ENCODE measurements at places on chromosomes 1 and 21.

GRCh38 chr1:196180847-196181593 lies 427.2 kb downstream of the KCNT2 start:
- DNase-seq: peak; percentile 70

- no peak for DNase-seq
Observed at GRCh38 chr1:17582124-17582774, 42.8 kb downstream of the ARHGEF10L start.

DNA sequence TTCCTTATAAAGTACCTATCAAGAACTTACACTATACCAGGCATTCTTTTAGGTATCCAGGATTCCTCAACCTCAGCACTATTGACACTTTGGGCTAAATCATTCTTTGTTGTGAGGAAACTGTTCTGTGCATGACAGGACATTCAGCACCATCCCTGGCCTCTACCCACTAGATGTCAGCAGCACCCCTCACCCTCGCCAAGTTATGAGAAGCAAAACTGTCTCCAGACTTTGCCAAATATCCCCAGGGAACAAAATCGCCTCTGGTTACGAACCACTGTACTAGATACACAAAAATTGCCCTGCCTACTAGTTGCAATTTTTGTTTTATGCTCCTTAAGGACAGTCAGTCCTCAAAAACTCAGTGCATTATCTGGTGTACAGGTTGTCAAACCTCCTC lies 35.7 kb downstream of the PALMD start:
- no peak for DNase-seq

DNA sequence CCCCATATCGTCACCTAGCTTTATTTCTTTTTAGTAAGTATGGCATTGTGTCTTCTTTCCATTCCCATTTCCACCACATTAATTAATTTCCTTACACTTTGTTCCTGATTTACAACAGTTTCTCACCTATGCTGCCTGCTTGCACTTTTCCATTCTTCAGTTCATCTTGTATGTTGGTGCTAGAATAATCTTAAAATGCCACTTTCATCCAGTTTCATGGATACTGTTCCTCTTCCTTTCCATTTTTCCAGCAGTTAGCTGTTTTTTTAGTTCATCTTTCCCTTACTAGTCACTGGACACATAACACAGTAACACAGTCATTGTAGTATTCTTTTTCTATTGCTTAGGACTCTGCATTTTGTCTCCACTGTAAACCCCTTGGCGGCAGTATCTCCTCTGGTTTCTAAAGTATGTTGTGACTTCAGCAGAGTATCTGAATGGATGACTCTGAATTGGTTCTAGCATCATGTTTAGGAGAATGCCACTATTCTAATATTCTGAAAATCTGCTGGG lies 2.1 kb downstream of the CDC7 start:
- DNase-seq: no peak

GRCh38 chr1:168504064-168504837 lies 39.5 kb downstream of the XCL2 start:
- DNase-seq: no peak

- DNase-seq: no peak
Observed at GRCh38 chr1:229950020-229950419, 117.0 kb upstream of the GALNT2 start.

- DNase-seq: no peak
Observed at GRCh38 chr1:5513846-5514526, 478.2 kb downstream of the NPHP4 start.

DNA sequence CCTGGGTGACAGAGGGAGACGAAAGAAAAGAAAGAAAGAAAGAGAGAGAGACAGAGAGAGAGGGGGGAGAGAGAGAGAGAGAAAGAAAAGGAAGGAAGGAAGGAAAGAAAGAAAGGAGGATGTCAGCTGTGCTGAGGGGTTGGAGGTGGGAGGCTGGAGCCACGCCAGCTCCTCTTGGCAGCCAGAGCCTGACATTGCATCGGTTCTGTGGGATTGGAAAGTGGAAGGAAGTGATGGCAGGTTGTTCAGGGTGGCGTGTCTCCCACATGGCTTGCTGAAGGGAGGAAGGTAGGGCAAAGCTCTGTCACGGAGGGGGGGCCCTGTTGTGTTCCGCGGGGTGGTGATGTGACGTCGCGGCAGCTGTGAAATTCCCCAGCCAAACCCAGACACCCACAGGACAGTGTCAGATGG lies 30.7 kb downstream of the EIF2D start:
- DNase-seq: no peak

DNA sequence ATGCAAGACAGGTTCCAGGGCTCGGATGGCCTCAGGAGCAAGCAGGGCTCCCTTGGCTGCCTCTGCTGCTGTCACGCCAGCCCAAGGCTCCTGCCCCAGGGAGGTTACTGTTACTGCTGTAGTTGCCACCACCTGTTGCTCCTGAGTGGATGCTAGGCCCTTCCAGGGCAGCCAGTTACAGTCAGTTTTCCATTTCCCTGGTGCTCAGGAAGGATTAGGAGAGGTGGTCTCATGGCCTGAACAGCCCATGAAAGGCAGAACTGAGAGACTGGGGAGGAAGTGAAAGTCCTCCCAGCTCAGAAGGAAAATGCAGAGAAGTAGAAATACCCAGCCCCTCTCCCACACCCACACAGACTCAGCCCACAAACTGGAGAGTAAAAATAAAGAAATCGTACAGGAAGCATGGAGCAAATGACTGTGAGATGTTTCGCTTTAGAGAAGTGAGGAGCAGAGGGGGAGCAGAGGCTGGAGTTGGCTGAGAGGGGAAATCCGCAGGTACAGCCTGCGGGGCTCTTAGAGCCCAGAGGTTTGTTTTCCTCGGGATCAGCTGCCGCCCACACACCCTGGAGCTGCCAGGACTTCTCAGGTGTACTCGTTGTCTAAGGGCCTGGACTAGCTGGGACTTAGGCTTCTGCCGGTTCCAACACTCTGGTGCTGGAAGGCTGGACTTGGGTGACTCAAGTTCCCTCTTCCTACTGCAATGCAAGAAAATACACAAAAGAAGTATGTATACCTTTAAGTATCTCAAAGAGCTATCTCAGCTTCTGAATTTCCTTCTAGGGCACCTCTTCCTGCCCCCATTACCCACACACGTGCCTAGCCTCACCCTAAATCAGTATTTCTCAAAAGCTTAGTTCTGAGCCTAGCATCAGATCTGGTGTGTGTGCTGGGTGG lies 2.3 kb downstream of the IL6R start:
- no peak for DNase-seq

GRCh38 chr1:29706936-29707335 lies 470.6 kb downstream of the PTPRU start:
- DNase-seq: no peak

GRCh38 chr1:6445062-6445763 lies 20.6 kb downstream of the ESPN start:
- no peak for DNase-seq

DNA sequence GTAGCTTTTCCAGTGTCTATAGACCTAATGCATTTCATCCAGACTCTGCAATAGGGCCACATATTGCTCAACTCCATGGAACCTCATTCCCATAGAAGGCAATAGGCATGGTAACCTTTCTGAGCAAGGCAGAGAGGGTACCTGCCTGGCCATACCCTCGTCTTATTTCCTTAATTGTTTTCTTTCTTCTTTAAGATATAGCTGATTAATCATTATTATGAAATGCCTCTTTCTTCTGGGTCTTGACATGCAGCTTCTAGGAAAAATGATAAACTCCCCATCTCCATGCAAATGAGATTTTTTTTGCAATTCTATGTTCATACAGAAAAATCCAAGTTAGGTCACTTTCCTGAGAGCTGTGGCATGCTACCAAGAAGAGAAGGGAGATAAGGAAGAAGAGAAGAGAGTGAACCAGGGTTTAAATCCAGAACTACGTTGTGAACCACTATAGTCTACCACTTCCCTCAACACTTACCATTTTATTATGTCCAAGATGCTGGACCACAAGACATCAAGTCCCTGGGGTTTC lies 33.0 kb upstream of the IL20 start:
- no peak for DNase-seq

DNA sequence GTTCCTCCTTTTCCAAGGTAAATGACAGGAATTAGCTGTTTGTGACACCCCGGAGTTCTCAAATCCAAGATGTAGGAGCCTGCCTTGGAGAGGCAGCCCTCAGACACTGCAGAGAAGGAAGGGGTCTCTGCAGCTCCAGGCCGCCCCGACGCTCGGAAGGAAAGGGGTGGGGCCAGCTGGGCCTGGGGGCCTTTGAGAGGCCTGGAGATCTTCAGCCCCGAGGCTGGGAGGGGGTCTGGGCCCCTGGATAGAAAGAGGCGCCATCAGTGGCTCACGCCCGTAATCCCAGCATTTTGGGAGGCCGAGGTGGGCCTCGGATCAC lies 1.1 kb upstream of the TNFRSF18 start:
- DNase-seq: no peak

DNA sequence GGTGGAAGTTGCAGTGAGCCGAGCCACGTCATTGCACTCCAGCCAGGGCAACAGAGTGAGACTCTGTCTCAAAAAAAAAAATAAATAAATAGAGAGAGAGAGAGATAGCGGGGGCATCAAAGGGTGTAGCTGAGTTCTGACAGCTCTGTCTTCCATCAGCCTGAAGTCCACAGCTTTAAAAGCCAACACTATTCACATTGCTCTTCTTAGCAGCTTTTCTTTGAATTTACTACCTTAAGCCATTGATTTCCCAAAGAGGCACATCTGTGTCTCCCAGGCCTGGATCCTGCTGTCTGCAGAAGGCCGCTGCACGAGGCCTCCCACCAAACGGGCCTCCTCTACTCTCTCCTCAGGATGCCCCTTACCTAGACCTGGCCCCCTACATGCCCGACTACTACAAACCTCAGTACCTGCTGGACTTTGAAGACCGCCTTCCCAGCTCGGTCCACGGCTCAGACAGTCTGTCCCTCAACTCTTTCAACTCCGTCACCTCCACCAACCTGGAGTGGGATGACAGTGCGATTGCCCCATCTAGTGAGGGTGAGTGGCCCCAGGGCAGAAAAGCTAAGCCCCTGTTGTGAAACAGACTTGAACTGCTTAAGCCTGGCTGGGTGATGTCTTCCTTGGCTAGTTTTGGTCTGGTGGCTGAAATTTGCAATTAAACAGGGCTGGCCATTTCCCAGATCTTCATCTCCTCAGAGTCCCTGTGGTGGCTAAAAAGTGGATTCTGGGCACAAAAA lies 16.5 kb upstream of the SLC25A34 start:
- no peak for DNase-seq
